Endodermal cell (in vitro differentiated cells): ENCODE measurements at places on chromosomes 6 and 20. TPM values are rescaled to one million over a fixed set of nuclear protein-coding genes. Genes with fewer than 3 reads are reported as not detected.

Gene CCN5
- not detected in 2 replicates for total RNA-seq

- peaks cover 14% of the 10 kb centered on the region for H3K4me1 ChIP-seq
- peaks cover 9% of the 10 kb centered on the region for H3K36me3 ChIP-seq
- peak overlapping the region; percentile 80 for H3K4me3 ChIP-seq
- DNase-seq, result peak; percentile 90
These were observed 595 bp upstream of the SRF start for GRCh38 chr6:43170417-43170930.

Gene NANP
- total RNA-seq, result 5.8 and 6.5 TPM in 2 replicates

DNA sequence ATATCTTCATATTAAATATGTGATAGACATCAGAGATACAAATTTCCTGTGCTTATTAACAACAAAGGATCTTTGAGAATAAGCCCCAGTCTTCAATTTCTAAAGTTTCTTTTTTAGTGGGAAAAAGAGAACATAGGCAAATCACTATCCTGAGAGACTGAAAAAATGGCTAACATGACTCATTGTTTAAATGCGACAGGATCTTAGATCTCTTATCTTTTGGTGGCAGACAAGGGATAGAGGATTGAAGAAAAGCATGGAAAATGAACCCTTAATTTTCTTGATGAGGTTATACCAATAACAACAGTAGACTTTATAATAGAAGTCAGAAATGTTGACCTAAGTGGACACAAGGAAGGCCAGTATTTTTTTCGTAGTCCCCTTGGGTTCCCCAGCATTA is 178.6 kb upstream of the MAP3K7 start:
- peak overlapping the region; percentile 5 for H3K4me3 ChIP-seq
- peaks cover 9% of the 10 kb centered on the region for H3K4me1 ChIP-seq
- no peaks in the 10 kb centered on the region for H3K36me3 ChIP-seq
- no peak for DNase-seq
- no peak overlapping the region for H3K27ac ChIP-seq

- H3K36me3 ChIP-seq, result peaks cover 70% of the 10 kb centered on the region
- no peaks in the 10 kb centered on the region for H3K4me1 ChIP-seq
- H3K27me3 ChIP-seq, result no peaks in the 10 kb centered on the region
- no peak overlapping the region for H3K27ac ChIP-seq
- no peak for DNase-seq
These were observed 310.1 kb downstream of the PRL start for GRCh38 chr6:21986703-21987102.

DNA sequence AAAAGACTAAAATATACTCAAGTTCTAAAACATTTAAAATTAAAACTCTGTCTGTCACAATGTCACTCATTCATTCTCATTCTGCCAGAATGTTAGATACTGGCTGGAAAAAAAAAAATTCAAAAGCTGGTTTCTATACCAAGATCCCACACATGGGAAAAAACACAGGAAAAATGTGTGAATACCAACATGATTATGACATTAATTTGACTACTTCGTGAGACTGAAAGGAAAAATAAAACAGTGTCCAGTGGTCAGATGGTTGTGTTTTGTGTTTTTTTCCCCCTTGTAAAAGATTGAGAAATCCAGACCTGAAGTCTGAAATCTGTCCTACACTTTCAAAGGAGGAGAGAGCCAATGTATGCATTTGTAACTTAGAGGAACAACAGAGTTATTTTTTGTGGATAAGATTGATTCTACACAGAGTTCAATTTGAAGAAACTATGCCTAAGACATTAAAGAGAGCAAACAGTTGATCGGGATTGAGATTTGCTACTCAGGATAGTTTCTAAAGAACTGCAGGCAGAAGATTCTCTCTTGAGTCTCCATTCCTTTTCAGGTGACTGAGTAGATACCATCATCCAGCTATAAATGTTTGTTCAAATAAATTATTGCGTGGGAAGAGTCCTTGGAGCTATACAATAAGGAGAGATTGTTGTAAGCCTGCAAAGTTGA is 39.2 kb upstream of the TXLNB start:
- no peaks in the 10 kb centered on the region for H3K27me3 ChIP-seq
- no peaks in the 10 kb centered on the region for H3K36me3 ChIP-seq
- H3K4me1 ChIP-seq, result no peaks in the 10 kb centered on the region
- no peak for DNase-seq
- H3K27ac ChIP-seq, result no peak overlapping the region

DNA sequence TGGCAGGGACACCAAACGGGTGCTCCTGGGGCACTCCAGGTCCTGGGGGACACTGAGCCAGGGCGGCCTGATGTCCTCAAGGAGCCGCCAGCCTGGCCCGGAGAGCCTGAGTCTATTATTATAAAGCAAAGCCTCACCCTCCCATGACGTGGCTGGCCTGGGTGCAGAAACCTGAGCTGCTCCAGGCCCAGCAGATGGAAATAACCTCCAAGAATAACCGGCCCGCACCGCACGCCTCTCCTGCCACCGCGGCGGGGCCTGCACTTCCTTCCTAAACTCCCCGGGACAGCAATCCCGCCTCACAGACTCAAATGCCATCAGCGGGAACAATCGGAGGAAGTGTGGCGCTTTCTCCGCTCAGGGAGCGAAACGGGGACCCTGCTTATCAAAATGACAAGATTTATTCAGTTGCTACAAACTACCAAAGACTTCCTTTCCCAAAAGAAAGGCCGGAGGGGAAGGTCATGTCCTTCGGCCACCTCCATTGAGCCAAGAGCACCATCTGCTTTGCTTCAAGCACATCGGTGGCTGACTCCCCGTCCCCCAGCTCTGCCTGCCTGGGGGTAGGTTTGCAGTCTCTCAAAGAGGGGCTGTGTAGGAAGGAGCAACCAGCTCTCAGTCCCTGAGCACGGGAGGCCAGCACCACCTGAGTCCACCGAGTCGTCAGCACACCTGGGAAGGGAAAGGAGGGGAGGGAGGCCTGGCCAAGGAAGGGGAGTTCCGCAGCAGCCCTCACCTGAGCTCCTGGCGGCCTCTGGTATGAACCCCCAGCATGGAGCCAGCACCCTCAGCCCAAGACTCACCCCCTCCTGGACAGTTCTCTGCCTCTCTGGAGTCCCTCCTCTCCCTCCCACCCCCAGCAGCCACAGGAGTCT is 78.6 kb upstream of the QKI start:
- peaks cover 4% of the 10 kb centered on the region for H3K4me1 ChIP-seq
- H3K4me3 ChIP-seq, result no peak overlapping the region
- peak overlapping the region; percentile 41 for H3K27ac ChIP-seq

Gene PHACTR1
- 2.8 to 9.3 TPM (median 3.4 TPM) in 3 replicates for total RNA-seq

Gene IL17A
- not detected in 2 replicates for total RNA-seq

DNA sequence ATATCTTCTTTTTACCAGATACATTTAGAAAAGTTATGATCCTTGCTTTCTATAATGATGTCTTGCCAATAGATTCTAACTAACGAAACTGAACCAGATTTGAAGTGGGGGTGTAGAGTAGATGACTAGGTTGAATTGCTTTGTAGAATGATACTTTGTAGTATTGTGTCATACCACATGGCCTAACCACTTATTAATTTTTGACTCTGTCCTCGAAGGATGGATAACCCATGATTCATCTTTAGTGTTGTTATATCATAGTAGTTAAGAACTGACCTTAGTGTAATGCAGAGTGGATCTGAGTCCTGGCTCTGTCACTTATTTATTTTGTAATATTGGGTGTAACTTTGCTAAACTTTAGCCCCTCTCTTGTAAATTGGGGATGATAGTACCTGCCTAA is 4.5 kb downstream of the PHF3 start:
- H3K4me3 ChIP-seq, result no peak overlapping the region
- peaks cover 3% of the 10 kb centered on the region for H3K4me1 ChIP-seq
- peaks cover 10% of the 10 kb centered on the region for H3K36me3 ChIP-seq
- DNase-seq, result no peak
- H3K27ac ChIP-seq, result no peak overlapping the region
- no peaks in the 10 kb centered on the region for H3K27me3 ChIP-seq

DNA sequence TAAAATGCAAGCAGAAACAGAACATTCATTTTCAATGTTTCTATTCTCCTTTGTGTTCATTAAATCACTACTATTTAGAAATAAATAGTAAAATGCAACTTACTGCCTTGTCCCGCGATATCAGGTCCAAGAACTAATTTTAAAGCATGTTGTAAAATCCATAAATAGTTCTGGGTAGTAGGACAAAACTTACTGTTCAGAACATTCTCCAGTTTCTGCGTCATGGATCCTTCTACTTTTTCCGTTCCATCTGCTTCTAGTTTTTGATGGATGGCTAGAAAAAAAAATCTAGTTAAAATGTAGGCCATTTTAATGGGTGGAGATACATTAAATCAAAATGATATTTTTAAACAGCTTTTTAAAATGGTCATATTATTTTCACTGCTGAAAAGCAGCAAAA is 47.0 kb downstream of the HUS1B start:
- DNase-seq, result no peak
- H3K4me3 ChIP-seq, result no peak overlapping the region
- H3K36me3 ChIP-seq, result peaks cover 16% of the 10 kb centered on the region
- no peaks in the 10 kb centered on the region for H3K27me3 ChIP-seq
